ENCODE measurements at places on chromosomes 16 and 17.

GRCh38 chr17:48483004-48483403, 47.8 kb downstream of the HOXB1 start:
- DNase-seq: no peak

DNA sequence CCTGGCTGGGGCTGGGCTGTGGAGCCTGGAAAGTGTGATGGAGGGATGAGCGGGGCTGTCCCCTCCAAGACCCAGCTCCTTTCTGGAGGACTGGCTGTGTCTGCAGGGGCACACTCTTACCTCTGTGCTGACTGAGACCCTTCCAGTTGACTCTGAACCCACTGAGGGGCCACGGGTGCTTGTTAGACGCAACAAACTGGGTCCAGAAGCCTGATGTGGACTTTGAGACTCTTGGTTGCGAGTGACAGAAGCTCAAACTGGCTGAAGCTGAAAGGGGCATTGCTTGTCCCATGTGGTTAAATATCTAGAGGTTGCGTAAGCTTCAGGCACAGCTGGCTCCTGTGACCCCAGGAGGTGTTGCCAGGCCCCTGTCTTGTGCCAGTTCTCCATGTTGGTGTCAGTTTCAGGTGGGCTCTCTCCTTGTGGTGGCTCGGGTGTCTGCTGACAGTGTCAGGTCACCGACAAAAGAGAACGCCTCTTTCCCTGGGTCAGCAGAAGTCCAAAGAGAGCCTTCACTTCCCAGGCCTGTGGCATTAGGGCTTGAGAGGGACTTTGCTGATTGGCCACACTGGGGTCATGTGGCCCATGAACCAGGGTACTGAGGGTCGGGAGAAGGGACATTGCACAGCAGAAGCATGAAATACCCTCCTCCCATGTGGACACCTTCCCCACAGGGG, 16.7 kb downstream of the ADCY7 start:
- no peak for DNase-seq

DNA sequence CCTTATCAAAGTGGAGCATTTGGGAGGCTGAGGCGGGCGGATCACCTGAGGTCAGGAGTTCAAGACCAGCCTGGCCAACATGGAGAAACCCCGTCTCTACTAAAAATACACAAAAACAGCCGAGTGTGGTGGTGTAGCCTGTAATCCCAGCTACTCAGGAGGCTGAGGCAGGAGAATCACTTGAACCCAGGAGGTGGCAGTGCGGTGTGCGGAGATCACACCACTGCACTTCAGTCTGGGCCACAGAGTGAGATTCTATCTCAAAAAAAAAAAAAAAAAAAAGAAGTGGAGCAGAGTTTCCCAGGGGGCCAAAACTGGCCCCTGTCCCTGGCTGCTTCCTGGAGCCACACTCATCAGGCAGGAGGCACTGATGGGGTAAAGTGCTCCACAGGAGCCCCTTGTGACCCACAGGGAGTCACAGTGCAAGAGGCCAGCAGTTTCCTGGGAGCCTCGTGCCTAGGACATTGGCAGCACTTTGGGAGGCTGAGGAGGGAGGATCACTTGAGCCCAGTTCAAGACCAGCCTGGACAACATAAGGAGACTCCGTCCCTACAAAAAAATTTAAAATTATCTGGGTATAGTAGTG, 44.4 kb downstream of the RTN4RL1 start:
- DNase-seq: no peak

DNA sequence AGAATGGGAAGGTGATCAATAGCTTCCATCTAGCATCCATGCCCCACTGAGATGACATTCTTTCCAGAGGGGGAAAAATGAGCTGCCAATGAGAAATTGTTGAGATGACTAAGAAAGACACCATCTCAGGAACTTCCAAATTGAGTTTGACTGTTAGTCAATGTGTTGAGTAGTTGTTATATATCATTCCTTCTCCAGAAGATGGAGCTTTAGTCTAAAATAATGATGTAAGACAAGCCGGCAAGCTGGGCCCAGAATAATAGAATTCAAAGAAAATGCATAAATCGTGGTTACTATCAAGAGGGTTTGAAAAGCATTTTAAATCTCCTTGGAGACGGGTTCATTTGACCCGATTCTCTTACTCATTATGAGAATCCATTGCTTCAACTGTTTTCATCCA, 71.0 kb upstream of the ATF7IP2 start:
- no peak for DNase-seq

- DNase-seq: no peak
These were observed 38.3 kb upstream of the SMPD3 start for GRCh38 chr16:68486502-68487202.

DNA sequence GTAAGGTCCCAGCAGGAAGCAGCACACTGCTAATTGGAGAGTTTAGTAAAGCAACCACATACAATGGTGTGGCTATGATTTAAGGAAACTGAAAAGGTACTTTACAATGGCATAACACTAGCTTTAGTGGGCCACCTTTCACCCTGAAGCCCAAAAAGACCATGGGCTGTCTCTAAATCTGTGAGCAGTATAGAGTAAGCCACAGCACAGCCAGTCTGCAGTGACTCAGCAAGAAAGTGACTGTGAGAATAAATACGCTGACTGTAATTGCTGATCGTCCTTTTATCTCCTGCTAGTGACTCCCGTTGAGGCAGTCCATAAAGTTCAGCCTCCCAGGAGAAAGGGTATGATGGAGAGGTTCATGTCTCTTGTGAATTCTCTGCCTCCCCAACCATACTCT, 679.8 kb upstream of the KIF2B start:
- no peak for DNase-seq

- no peak for DNase-seq
These were observed 41.9 kb downstream of the PKD1 start for GRCh38 chr16:2093793-2094192.

- DNase-seq: no peak
These were observed 5.1 kb downstream of the KRT17 start for GRCh38 chr17:41619036-41619926.

DNA sequence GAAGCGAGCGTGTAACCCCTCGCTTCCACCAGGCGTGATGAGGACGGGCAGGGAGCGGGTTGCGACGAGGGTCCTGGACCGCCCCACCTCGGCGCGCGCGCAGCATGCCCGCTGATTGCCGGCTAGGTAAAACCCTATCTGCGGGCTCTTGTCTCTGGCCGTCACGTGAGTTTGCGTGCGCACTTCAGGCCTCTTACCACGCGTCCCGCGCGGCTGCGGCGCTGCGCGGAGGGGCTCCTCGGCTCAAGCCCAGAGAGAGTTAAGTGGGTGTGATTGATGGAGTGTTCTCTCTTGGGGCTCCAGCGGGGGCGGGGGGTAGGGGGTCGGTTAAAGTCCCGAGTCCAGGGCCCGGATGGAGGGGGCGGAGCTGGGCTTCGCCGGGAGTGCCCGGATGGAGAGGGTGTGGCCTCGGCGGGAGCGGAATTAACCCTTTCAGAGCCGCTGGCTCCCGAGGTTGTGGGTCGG, 7.9 kb downstream of the KDM6B start:
- DNase-seq: peak; percentile 80

DNA sequence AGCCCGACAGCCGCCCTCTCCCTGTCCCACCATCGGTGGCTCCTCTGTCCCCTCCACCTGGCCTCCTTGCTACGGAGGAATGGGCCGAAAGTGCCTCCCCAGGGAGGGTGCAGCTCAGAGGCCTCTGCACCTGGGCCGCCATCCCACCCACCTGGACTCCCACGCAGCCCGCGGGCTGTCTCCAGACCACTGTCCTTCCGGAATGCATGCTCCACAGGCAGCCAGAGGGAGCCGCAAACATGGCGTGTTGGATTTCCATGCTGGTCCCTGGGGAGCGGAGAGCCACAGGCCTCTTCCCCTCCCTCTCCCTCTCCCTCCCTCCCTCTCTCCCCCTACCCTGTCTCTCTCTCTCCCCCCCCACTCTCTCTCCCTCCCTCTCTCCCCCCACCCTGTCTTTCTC, 3.0 kb downstream of the SSTR5 start:
- no peak for DNase-seq

DNA sequence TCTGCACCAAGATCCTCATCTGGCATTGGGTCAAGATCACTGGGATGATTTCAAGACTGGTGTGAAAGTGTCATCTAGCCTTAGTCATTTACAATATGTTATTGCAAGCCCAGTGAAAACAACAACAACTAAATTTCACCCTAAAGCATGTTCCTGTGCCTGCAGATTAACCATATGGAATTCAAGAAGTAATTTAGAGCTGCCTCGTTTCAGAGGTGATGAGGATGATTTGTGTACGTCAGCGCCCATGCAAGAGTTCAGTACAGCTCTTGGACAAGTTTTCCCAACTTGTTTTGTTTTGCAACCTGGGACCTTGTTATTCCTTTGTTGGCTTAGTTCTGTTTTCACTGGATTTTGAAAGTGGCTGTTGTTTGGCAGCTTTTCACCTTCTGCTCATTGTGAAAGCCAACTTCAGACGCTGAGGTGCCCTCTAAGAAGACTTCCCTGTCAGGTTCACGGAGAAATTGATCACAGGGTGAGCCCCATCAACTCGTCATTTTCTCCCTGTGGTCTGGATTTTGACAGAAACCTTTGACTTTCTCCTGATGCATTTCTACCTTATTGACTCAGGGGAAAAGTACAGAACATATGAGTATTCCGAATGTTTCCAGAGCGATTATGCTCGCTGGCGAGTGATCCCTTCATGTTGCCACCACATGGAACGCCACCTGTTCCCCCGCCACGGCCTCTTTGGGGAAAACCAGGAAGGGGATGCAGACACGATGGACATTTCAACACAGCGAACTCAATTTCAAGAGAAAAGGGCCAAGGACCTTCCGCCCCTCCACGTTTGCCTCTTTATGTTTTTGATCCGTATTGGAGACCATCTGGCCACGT, 85.6 kb downstream of the FOXL1 start:
- peak; percentile 6 for DNase-seq

DNA sequence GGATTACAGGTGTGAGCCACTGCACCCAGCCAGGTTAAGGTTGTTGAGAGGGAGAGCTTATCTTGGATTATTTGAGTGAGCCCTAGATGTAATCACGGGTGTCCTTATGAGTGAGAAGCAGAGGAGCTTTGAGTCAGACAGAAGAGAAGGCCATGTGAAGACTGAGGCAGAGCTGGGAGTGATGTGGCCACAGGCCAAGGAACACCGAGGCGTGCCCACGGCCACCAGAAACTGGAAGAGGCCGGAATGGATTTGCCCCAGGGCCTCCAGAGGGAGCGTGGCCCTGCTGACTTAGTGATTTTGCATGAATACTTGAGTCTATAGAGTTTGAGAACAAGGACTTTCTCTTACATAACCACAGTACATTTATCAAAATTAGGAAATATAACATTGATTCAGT, 137.7 kb downstream of the RPTOR start:
- DNase-seq: no peak

All from activated T-cell treated with anti-CD3 and anti-CD28 coated beads for 48 hours (primary cell).